Stimulated activated CD8-positive, alpha-beta memory T cell treated with anti-CD3 and anti-CD28 coated beads, Interleukin-7, amount 100 ng/mL, for 4 hours (primary cell): ENCODE measurements at places on chromosomes 6 and 20.

- no peak for DNase-seq
These were observed 140.7 kb downstream of the ESR1 start for GRCh38 chr6:151948002-151948743.

DNA sequence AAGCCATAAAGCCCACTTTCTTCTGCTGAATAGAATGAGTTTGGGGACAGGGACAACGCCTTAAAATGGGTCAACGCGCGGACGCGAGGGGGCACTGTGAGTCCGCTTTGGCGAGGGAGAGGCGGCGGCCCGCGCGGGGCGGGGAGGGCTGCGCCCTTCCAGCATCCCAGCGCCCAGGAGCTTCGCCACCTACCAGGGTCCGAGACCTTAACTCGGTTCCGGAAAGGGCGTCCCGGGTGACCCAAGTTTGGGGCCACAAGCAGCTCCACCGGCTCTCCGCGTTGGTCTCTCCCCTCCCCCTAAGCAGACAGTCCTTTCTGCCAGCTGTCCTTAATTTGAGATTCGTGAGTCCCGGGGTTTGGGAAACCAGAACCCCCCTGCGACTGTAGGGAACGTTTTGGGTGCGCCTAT lies 1.8 kb upstream of the SAMD5 start:
- no peak for DNase-seq

GRCh38 chr6:134729561-134729960 lies 220.3 kb downstream of the ALDH8A1 start:
- DNase-seq: no peak

DNA sequence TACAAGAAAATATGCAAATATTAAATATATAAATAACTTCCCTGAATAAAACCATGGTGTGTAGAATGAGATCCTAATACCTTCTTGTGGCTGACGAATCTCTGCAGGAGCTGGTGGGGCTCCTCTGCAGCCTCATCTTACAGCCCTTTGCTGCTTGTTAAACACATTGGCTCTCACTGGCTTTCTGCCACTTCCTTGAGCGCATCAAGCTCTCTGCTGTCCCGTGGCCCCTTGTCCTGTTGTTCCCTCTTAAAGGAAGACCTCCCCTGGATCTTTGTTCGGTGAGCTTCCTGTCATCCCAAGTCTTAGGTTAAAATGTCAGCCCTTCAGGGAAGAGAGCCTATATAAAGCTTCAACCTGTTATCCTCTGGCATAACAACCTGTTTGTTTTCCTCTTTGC lies 519.6 kb downstream of the DOK5 start:
- no peak for DNase-seq

DNA sequence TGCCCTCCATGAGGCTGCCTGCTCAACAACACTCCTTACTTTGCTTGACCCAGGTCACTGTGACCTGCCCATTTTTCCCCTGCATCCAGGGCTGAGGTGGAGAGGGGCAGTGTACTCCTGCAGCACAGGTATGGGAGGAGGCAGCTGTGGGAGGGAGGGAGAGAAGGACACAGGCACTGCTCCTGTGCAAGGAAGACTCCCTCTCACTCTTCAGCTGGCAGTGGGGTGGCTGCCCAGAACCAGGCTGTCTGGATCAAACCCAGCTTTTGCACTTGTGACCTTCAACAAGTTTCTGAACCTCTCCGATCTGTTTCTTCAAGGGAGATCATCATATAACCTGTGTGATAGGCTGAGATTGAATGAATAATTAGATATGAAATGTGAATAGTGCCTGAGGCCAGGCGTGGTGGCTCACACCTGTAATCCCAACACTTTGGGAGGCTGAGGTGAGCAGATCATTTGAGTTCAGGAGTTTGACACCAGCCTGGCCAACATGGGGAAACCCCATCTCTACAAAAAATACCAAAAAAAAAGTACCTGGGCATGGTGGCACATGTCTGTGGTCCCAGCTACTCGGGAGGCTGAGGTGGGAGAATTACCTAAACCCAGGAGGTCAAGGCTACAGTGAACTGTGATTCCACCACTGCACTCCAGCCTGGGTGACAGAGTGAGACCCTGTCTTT lies 14.1 kb downstream of the TGIF2 start:
- no peak for DNase-seq

DNA sequence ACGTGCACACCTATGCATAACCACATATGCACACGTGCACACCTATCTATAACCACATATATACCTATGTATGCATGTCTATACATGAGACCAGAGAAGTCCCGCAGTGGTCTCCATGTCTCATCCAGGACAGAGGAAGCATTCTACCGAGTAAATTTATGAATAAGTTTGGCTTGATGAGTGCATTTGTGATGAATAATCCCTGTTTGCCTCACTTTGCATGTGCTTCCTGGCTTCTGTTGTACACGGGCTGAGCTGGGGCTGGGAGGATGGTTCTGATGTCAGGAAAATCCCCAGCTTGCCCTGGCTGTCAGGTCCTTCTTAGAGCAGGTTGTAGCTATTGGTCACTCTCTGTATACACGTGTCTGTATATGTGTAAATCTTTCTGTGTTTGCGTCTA lies 157.6 kb upstream of the RPS6KA2 start:
- no peak for DNase-seq

DNA sequence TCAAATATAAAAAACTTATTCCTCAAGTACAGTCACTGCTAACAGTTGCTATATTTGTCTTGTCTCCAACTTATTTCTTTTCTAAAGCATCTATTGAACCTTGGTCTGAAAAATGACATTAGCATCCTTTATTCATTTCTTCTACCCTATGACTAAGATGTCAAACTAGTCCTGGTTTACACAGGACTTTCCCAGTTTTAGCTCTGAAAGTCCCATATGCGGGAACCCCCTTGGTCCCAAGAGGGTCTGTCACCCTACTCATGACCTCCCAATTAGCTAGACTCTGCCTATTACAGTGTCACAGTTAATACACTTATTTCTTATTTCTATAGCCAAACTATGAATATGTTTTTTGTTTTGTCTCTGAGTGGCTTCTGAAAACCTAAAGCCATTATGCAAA lies 37.1 kb downstream of the PLEKHG1 start:
- DNase-seq: no peak

DNA sequence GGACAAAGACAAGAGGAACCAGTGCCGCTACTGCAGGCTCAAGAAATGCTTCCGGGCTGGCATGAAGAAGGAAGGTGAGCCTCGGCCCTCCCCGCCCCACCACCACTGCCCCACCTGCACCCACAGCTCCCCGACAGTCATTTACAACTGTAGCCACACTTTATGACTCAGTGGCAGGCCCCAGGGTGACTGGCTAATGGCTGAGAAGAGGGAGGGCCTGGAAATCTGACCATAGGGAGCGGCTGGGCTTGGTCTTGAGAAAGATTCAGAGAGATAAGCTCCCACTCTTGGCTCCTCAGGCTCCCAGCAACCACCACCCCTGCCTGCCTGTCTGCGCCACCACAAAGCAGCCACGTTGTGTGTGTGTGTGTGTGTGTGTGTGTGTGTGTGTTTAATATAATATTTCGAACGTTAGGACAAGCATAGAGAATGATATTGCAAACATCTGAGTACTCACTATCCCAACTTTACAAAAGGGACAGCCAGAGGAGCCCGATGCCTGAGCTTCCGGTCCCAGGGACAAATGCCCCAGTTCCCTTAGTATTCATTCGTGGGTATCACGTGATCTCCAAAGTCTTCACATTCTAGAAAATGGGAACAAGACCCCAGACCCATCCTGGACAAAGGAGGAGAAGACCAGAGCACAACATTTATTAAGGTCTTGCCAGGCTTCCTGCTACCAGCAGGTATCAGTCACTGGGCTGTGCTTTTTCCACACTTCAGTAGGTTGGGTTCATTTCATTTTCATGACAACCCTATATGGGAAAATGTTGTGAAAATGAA lies 52.1 kb downstream of the HNF4A start:
- DNase-seq: no peak

DNA sequence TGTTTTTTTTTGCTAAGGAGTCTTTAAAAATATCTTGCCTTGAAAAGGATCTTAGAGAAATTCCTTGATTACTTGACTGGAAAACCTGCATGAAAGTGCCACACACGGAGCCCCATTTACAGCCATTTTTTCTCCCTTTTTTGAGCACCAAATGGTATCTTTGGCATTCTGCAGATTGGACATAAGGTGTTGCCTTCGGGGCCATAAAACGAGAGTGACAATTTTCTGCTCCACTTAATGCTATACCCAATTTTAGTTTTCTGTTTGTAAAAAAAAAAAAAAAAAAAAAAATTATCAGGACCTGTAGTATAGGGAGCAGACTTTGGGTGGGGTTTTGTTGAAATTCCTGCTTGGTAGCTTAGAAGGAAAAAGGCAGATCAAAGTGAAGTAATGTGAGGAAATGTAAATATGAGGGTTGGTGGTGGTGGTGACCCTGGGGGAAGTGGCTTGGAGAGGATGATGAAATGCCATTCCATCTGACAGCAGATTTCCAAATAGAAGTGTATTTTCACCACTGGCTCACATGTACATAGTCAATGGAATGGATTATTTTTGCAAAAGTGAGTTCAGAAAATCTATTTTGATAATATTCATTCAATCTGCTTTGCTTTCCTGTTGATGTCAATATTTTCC lies 212.1 kb upstream of the SOX4 start:
- no peak for DNase-seq

DNA sequence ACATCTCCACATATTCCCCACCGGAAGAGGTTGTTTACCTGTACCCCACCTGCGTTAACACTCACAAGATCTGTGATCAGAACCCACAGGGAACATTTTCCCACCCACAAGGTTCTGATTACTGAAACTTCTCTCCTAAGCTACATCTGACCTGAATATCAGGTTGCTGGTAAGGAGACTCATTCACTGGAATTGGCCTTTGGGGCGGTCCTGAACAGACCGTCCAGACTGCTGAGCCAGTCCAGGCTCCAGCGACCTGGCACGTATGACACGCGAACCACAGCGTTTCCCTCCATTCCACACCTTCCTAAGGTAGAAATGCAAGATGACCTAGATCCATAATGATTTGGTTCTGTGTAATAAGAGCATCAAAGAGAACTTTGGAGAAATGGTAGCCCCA lies 9.8 kb downstream of the VGLL2 start:
- no peak for DNase-seq

DNA sequence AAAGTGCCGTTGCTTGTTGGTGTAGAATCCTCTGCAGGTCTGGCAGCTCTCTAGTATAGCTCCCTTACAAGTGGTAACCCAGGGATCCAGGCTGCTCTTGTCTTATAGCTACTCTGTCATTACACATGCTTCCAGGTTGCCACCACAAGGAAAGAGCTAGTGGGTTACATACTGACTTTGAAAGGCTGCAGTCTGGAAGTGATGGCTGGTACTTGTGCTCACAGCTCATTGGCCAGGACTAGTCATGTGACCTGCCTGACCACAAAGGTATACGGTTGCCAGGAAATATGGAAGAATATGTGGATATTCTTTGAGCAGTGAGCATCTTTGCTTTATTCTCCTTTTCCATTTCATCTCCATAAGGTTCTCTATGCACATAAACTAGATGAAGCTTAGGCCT lies 46.0 kb downstream of the RREB1 start:
- DNase-seq: no peak

DNA sequence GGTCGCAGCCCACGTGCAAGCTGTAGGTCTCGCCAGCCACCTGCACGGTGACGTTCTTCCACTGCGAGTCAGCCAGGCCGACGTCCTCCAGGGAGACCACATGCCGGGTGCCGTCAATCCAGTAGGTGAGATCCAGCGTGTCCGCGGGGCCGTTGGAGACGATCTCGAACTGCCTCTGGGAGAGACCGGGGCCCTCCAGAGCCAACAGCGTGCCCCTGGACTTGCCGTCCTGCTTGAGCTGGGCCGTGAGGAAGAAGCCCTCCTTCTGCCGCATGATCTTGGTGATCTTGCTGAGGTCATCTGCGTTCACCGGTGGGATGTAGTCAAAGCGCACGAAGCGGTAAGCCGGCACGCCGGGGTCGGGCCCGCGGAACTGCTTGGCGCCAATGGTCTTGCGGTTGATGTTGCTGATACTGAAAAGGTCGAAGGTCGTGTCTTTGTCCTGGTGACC lies 5.1 kb downstream of the THBS2 start:
- no peak for DNase-seq

DNA sequence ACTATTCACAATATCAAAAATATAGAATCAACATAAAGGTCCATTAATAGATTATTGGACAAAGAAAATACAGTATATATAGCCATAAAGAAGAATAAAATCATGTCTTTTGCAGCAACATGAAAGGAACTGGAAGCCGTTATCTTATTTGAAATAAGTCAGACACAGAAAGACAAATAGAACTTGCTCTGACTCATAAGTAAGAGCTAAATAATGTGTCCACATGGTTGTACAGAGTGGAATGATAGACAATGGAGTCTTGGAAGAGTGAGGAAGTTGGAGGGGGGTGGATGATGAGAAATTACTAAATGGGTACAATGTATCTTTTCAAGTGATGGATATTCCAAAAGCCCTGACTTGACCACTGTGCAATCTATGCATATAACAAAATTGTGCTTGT lies 613.5 kb downstream of the PHF3 start:
- DNase-seq: no peak

- DNase-seq: no peak
These were observed 31.3 kb upstream of the GRM4 start for GRCh38 chr6:34177181-34177591.
